Activated gamma-delta T cell treated with anti-CD3 and anti-CD28 coated beads, Interleukin-2, amount 50 U/mL, for 16 hours (primary cell): ENCODE measurements at places on chromosomes 12 and 14.

- DNase-seq, result no peak
Measured at GRCh38 chr14:38255408-38255672, 553 bp downstream of the CLEC14A start.

- peak; percentile 45 for DNase-seq
Measured at GRCh38 chr12:25054783-25055144, 105.9 kb upstream of the BCAT1 start.

DNA sequence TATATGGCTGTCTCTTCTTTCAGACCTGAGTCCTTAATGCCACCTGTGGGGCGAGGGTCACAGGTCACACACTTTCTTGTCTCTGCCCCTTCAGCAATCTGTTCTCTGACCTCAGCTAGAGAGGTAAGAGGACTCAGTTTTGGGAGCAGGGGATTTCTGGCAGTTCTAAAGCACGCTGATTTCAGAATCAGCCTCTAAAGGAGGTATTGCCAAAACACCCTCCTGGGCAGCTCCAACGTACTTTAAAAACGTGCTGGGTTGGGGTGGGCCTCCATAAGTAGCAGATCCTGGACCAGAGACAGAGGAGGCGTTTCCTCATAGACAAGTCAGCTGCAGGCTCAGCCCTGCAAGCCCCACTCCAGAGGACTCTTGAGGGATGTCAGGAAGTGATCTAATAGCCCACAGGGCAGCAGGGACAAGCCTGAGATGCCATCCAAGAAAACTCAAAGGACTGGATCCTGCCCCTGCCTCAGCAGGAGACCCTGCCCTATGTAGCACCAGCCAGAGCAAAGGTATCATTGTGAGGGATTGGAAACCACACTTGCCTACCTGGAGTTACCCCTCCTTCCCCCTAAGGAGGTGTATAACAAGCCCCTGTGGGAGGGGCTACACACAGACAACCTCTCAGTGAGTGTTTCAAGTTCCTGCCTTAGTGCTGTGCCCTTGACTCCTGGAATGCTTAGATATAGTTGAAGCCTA is 8.5 kb downstream of the CTDSP2 start:
- no peak for DNase-seq

DNA sequence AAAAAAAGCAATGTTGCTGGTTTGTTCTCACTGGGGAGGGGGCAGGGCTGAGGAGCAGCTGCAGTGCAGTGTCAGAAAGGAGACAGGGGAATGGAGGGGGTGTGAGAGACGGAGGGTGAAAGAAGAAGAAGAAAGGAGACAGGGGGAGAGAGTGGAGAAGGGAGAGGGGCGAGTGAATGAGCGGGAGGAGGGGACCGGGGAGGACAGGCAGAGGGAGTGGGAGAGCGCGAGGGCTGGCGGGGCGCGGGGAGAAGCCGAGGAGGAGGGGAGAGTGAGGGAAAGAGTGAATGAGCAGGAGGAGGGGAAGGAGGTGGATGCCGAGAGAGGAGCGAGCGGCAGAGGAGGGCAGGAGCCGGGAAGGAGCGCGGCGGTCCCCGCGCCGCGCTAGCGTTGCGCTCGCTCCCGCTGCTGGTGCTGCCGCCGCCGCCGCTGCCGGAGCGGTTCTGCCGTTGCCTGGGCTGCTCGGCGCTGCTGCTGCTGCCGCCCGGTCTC is at the start of gene NOVA1:
Gene NOVA1, minus strand, starts transcription at position 445 of the 492 bp plus-strand sequence. CDS start 597 bp downstream, outside the sequence.
- DNase-seq, result no peak

GRCh38 chr12:110282300-110282860 is 1.3 kb downstream of the ATP2A2 start:
- no peak for DNase-seq

- DNase-seq, result no peak
Measured at GRCh38 chr12:68762691-68763090, 16.7 kb downstream of the SLC35E3 start.

GRCh38 chr14:99318959-99319295 is 46.9 kb upstream of the BCL11B start:
- no peak for DNase-seq
